ENCODE measurements at places on chromosomes 11 and 22.

- DNase-seq = no peak
Measured at GRCh38 chr11:74326665-74327064, 15.2 kb upstream of the P4HA3 start.

DNA sequence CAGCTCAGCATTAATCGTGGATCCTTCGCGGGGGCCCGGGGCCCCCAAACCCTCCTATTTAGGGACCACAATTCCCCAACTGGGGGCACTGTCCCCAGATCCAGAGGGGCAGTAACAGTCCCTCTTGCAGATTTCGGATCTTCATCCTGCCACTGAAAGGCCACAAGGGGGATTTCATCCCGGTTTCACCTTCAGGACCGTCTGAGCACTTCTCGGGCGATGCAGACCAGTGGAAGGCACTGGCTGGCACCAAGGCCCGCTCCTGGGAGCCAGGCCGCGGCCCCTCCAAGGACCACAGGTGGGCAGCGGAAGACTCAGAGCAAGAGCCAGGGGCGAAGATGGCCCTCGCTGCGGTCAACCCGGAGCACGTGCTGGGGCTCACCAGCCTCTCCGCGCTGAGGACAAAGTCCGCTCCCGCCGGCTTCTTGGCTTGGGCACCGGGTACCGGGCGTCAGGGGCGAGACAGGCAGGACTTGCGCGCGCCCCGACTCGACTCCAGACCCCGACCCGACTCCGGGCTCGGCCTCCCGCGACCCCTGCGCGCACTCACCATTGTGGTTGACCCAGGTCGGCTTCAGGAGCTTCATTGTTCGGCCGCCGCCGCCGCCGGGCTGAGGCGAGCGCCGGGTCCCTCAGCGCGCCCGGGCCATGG is 517 bp downstream of the HIRA start:
- DNase-seq = peak; percentile 51

- DNase-seq = no peak
Measured at GRCh38 chr11:8035200-8035855, 45.7 kb upstream of the TUB start.

GRCh38 chr22:37303821-37304274 is 21.5 kb downstream of the CYTH4 start:
- DNase-seq = peak; percentile 89

DNA sequence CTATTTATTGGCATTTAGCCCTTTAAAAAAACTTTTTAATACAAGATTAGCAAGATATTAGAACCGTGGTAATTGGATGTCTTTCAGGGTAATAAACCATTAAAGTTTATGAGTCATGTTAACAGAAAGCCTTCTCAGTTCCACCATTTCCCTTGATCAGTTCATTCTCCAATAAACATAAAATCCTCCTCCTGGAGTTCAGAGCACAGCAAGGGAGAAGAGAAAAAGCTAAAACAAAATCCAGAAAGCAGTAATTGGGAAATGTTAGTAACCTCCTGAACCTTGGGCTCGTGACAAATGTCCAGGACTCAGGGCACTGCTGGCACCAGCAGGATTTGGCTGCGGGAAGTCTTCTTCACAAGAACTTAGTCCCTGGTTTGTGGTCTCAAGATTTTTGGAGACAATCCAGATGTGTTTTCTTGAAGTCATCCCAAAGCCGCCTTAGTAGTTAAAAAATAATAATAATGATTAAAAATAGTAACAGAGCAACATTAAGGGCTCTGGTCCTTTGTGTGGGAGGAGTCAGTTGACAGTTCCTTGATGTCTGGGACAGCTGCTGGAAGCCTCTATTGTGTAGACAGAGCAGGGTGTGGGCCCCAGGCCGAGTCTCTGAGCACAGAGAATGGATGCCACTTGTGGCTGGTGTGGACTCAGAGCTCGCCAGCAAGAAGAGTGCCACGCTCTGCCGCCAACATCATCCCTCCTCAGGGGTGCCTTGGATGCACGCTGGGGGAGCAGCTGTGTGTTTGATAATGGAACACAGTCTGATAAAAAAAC is 43.4 kb upstream of the PITPNB start:
- DNase-seq = no peak

- no peak for DNase-seq
Measured at GRCh38 chr11:18171377-18172000, 1.1 kb upstream of the MRGPRX4 start.

- no peak for DNase-seq
Measured at GRCh38 chr11:78266451-78266850, 77.7 kb downstream of the USP35 start.

DNA sequence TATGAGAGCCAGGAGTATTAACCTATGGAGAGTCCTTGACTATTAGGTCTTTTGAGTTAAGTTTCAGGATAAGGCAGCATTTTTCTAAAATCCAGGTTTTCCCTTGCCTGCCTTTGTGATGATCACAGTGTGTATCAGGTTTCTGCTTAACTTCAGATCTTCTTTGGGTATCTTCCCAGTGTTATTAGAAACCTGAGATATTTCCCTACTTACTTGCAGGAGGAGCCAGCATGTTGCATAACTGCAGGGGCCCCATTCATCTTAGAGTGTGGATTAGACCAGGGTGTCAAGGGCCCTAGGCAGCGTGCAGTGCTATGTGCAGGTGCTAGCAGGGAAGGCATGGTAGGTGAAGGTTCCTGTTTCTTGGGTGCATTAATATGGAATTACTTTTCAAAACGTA is 69.5 kb downstream of the ZNRF3 start:
- no peak for DNase-seq

All from HL-60 (cell line).